ENCODE measurements at places on chromosomes 3 and 15.
A peak's percentile ranks its signal among the peaks of the same experiment; 100 is the strongest.

- ATAC-seq: no peak
Observed at GRCh38 chr3:116905794-116906193, 196.2 kb downstream of the TUSC7 start.

- peak; percentile 70 for ATAC-seq
Observed at GRCh38 chr3:45635475-45636256, 41.1 kb downstream of the LIMD1 start.

GRCh38 chr3:45921158-45922038 is 21.9 kb upstream of the CXCR6 start:
- ATAC-seq: no peak

DNA sequence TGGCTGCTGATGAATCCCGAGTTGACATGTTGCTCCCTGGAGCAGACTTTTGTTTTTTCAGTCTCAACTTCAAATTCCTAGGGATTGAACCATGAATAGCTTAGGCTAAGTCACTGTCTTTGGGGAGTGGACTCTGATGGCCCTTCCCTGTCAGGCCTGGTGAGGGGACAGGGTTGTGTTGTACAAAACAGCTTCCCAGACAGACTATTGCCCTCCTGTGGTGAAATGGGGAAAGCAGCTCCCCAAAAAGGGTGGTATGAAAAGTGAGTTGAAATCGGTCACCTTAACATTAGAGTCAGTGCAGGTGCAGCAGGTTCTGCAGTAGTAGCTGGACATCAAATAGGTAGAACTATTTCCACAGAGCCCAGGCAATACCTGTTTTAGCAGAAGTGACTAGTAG is 775.6 kb downstream of the ROBO2 start:
- ATAC-seq: no peak

- no peak for ATAC-seq
Observed at GRCh38 chr3:140816372-140817195, 125.1 kb upstream of the SLC25A36 start.

DNA sequence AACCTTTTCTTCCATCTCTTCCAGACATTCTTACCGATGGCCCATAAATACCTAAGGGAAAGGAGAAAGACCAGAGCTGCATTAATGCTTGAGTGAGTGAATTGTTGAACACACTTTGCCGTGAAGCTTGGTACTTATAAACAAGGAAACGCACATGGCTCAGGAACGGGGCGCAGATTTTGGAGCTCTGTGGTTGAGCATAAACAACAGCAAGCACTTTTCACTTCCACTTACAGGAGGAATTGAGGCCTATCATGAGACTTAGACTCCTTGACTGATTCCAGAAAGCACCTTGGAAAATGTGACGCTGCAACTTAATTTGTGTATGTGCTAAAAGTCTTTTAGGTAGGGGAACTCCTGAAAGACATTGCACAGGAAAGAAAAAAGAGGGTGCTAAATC is 197.5 kb upstream of the FEZF2 start:
- ATAC-seq: no peak

GRCh38 chr3:138184994-138185393 is 2.1 kb upstream of the ARMC8 start:
- no peak for ATAC-seq

DNA sequence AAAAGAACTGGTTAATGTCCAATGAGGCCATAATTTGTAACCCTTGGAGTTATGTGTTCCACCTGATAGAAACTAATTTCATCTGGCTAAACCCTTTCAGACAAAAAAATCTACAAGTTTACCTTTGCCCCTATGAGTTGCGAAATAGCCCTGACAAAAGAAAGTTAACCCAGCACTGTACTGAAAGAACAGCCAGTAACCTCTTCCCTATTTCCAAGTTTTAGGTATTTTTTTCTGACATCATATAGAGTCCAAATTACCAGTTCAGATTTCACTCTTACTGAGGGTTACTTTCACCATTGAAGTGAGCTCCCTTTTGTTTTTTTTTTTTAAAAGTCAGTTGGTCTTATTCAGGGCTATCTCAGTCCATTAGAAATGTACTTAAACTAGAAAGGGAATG is 42.8 kb upstream of the PTPRG start:
- peak; percentile 17 for ATAC-seq
